T-helper 9 cell (primary cell): ENCODE measurements at places on chromosomes 7 and 10.

GRCh38 chr10:116766241-116766827, 24.0 kb upstream of the HSPA12A start:
- no peak for DNase-seq

DNA sequence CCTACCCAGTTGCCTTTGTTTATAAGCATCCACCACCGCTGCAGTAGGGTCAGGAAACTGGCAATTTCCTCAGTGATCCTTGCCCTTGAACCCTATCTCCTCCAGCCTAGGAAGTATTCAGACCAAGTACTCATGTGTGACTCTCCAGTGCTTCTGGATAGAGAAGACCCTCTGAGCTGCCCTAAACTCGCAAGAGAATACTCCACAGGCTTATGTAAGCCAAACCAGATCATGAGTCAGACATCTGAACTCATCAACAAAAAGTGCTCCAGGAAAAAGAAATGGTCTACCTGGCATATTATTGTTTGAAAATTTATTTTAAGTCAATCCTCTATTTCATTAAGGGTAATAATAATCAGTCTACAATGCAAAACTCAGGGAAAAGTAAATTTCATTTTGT, 101.3 kb downstream of the KAT6B start:
- DNase-seq = no peak

GRCh38 chr7:78417180-78417853, 618.7 kb downstream of the PHTF2 start:
- DNase-seq = no peak

DNA sequence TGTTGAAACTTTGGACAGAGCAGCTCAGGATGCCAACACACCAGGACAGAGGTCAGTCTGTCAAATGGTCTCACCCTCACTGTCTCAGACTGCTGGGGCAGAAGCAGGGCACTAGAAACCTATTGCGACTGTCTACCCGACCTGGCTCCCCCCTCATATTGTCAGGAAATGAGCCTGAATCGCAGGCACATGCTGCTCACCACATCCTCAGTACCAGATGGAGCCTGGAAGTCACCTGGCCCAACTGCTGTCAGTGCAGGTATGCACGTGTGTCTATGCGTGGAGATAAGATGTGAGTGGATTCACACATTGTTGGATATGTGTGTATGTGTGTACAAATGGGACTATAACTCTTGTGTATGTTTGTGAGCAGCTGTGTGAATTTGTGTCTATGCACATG, 3.2 kb upstream of the CDHR1 start:
- DNase-seq = no peak

GRCh38 chr7:34059136-34059828, 153.9 kb downstream of the BMPER start:
- no peak for DNase-seq

DNA sequence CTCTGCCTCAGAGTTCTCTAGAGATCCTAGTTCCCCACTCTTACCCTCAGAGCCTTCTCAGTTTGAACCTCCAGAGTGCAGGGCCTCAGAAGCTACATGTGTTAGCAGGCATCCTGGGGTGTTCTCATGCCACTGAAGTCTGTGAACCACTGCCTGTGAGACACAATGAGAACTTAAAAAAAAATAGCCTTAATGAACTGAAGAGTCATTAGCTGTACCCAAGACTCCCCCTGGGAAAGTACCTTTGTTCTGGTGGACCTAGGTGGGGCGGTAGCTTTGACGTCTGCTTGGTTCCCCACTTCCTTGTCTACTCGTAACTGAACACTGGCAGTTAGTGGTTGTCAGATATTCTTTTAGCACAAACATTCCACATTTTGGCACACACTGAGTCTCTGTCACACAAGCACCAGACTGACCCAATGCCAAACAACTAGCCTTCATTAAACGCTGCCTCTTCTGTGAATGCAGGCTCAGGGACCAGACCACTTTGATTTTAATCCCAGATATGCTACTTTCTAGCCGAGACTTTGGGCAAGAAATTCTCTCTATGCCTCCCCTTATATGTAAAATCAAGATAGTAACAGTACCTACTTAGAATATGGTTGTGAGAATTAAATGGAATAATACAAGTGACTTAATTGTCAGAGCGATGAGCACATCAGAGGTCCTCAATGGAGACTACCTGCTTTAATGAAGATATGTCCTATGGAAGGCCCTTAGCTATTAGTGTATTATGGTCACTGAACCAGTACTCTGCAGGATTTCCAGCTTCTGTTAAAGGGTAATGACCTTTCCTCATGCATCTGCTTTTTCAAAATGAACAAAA, 75.3 kb upstream of the CC2D2B start:
- DNase-seq = peak; percentile 7

- DNase-seq = no peak
Observed at GRCh38 chr10:74097776-74098175, 52.9 kb downstream of the AP3M1 start.
